Amniotic stem cell (primary cell): ENCODE measurements at places on chromosomes 4 and X.

- no peak for DNase-seq
Observed at GRCh38 chrX:38318196-38318595, 9.1 kb downstream of the RPGR start.

- no peak for DNase-seq
Observed at GRCh38 chr4:73801692-73802091, 34.8 kb upstream of the CXCL6 start.

DNA sequence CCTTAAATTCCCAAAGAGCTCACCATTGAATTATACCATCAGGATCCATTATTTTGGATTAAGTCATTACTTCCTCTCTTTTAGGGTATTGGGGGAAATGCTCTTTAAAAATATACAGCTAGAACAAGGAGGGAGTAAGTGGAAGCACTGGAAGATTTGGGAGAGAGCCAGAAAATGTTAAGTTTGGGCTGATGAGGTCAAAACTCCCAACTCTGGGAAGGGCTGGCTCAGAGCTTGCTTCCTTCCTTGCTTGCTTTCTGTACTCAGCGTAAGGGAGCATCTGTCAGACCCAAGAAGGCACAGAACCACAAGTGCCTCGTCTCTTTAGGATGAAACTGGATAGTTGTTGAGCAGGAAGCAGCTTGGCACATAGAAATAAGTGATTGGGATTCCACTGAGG is 138.2 kb downstream of the GUCY2F start:
- no peak for DNase-seq

DNA sequence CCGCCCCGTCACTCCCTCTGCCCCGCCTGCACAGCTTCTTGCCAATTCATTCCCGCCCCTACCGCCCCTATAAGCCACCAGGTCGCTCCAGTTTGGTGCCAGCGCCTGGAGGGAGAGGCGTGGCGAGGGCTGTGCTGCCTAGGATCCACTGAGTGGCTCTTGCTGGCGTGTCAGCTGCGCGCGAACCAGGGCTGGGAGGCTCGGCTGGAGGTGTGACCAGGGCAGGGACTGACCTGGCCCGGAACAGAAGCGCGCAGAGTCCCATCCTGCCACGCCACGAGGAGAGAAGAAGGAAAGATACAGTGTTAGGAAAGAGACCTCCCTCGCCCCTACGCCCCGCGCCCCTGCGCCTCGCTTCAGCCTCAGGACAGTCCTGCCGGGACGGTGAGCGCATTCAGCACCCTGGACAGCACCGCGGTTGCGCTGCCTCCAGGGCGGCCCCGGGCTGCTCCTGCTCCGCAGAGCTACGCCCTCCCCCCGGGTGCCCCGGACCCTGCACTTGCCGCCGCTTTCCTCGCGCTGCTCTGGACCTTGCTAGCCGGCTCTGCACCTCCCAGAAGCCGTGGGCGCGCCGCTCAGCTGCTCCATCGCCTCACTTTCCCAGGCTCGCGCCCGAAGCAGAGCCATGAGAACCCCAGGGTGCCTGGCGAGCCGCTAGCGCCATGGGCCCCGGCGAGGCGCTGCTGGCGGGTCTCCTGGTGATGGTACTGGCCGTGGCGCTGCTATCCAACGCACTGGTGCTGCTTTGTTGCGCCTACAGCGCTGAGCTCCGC is at the start of gene GPR78:
TSS of gene GPR78 (plus strand) at position 72 of the 773 bp plus-strand sequence. CDS start at position 663, 591 bp downstream.
- DNase-seq: no peak

- DNase-seq: no peak
Observed at GRCh38 chr4:33054656-33055196, 2334.6 kb downstream of the PCDH7 start.

GRCh38 chrX:154457491-154458115 is 478 bp upstream of the PLXNA3 start:
- DNase-seq: no peak

- no peak for DNase-seq
Observed at GRCh38 chr4:89836031-89836745, 773 bp downstream of the SNCA start.

GRCh38 chrX:86066998-86067397 is 19.6 kb upstream of the CHM start:
- DNase-seq: no peak

DNA sequence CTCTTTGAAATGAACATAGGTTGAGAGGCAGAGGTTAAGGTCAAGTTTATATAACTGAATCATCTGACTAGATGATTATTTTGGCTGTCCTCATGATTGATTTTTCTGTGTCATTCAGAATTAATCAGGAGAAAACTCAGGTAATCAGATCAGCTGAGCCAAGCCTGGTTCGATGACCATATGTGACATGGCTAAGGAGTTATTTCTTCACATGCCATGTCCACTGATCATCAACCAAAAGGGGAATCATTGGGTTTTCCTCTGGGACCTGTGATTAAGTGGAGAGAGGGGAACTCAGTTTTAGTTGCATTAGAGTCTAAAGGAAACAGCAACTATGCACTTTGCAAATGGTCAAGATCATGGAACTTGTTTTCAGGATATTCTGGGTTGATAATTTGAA is 20.3 kb upstream of the PACRGL start:
- DNase-seq: no peak

GRCh38 chr4:41568363-41568762 is 30.4 kb downstream of the LIMCH1 start:
- DNase-seq: no peak

DNA sequence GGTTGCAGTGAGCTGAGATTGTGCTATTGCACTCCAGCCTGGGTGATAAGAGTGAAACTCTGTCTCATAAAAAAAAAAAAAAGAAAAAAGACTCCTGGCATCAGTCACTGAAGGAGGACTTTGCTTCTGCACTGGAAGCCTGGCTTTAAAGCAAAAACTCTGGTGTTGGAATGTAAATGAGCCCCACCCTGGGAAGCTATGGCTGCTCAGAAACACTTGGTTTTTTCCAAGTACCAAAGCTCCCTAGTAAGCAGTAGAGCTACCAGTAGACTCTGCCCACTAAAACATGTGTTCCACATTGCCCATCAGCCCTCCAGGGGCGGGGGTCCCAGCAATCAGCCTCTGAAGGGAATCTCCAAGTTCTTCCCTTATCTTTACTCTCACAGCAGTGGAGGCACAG is 154.4 kb downstream of the SHROOM3 start:
- peak; percentile 40 for DNase-seq

- DNase-seq: no peak
Observed at GRCh38 chrX:114635986-114636385, 52.1 kb downstream of the HTR2C start.

GRCh38 chr4:150906987-150907633 is 108.0 kb downstream of the LRBA start:
- no peak for DNase-seq

GRCh38 chr4:26345565-26345938 is 24.7 kb downstream of the RBPJ start:
- DNase-seq: no peak

DNA sequence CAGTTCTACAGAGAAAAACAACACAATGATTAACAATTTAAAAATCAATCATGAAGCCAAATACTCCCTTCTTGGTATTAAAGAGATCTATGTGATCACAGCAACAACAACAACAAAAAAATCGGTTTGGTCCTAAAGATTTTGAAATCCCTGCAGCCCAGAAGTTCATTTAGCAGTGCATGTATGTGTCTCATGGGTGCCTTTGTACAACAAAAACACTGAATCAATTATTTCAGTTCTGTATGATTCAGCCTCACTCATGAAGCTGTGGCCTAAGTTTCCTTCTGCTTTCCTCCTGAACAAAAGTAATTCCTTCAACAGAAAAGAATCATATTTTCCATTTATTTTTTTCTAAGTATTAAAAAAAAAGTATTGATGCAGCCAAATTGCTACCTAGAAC is 393.4 kb upstream of the NDST3 start:
- no peak for DNase-seq

DNA sequence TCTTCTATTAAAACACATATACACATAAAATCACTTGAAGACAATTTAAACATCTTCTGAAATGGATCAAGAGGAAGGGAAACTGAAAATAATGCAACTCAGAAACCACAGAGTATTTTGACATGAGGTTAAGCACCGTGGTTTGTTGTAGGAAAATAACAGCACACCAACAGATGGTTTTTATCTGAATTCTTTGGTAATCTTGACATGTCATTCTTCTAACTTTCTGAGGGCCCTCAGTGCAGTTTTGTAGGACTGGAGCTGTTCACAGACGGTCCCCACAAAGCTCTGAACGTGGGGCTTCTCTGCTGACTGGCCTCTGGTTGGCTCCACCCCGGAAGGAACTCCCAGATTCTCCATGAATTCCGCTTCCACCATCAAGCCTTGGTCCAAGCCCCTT is 16.0 kb upstream of the TLR8 start:
- no peak for DNase-seq

GRCh38 chrX:103678199-103678993 is 8.1 kb downstream of the MORF4L2 start:
- DNase-seq: no peak

DNA sequence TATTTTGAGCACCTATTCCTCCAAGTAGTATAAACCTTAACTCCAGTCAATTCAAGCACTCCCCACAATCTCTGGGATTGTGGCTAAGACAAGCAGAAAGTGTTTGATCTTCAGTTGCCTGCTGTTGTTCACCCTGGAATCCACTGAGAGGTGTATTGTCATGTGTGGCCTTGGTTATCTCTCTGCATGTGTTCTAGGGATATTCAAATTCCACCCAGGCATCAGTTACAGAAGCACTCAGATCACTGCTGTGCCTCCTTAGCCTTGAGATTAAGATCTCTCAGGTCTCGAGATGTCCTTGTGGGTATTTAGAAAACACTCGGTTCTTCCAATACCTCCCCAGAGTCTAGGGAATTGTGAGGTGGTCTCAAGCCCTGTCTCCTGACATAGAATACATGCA is 213.3 kb downstream of the SMARCA1 start:
- no peak for DNase-seq

DNA sequence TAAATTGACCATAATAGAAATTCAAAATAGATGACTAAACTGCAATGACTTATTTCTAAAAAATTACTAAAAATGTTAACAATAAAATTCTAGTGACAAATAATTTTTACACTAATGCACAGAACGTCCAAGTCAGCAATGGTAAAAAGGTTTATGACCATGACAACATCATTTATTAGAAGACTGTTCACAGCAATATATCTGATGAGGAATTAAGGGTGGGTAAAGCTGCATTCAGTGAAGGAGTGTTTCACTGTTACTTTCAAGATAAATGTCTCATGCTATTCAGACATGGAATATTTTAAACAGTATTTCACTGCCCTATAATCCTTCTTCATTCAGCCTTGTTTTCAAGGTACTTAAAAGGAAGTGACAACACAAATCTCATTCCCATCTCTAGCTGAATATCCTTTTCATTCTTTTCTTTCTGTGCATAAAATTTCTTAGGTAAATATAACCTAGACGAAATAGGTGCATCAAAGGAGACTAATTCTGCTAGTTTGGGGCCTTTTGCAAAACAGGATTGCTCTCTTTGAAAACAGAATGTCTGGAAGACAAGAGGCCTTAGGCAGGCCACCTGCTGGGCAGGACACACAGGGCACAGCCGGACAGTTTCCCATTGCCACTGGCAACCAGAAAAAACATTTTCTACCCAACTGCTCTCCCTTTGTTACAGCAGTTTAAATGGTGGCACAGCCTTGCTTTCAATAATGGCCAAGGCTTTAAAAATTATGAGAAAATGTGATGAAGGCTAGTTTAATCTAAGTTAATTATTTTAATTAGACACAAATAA is 600.3 kb downstream of the SPRY1 start:
- no peak for DNase-seq

GRCh38 chr4:70752236-70752635 is 30.5 kb downstream of the RUFY3 start:
- no peak for DNase-seq

GRCh38 chr4:80812145-80812544 is 218.4 kb upstream of the BMP3 start:
- DNase-seq: no peak

- no peak for DNase-seq
Observed at GRCh38 chrX:8721536-8721935, 10.4 kb downstream of the ANOS1 start.

- no peak for DNase-seq
Observed at GRCh38 chr4:77170926-77171325, 13.9 kb downstream of the CCNG2 start.

- DNase-seq: no peak
Observed at GRCh38 chr4:76640353-76640910, 205.4 kb downstream of the SHROOM3 start.

- DNase-seq: no peak
Observed at GRCh38 chr4:99629962-99630554, 27.6 kb downstream of the C4orf54 start.

DNA sequence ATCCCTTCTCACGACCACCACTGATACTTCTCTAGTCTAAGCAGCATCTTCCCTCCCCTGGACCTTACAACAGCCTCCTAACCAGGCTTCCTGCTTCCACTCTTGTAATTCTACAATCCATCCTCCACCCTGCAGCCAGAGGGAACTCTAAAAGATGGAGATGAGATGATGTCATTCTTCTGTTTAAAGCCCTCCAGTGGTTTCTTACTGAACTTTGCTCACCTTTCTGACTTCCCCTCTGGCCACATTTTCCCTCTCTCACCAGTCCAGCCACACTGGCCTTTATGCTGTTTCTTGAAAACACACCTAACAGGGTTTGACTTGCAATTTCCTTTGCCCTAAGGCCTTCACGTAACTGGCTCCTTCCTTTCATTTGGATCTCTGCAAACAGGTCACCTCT is 191.4 kb upstream of the NHS start:
- no peak for DNase-seq

- peak; percentile 18 for DNase-seq
Observed at GRCh38 chr4:80235451-80235850, 31.0 kb upstream of the FGF5 start.
